Mucosa of descending colon (tissue), 3 donors: ENCODE measurements at places on chromosomes 3 and 15.

DNA sequence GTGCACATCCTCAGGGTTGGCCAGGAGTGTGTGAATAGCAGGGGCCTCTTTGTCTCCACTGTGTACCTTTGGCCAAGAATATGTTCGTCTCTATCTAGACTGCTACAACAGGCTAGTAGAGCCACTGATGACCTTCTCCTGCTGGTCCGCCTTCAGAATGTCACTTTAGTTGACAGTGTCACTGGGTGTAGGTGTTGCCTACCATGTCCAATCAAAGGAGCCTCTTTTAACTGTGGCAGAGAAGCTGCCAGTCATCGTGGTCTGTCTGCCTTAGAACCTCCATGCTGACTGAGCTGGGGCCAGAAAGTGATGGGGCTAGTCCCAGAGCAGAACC lies 40.1 kb downstream of the OXSR1 start:
- DNase-seq: no peak

GRCh38 chr15:60779718-60780503 lies 301.0 kb upstream of the ICE2 start:
- DNase-seq: no peak

GRCh38 chr15:93497291-93497690 lies 408.3 kb upstream of the RGMA start:
- DNase-seq: no peak

- DNase-seq: no peak
Measured at GRCh38 chr15:50017522-50017921, 101.5 kb downstream of the ATP8B4 start.

DNA sequence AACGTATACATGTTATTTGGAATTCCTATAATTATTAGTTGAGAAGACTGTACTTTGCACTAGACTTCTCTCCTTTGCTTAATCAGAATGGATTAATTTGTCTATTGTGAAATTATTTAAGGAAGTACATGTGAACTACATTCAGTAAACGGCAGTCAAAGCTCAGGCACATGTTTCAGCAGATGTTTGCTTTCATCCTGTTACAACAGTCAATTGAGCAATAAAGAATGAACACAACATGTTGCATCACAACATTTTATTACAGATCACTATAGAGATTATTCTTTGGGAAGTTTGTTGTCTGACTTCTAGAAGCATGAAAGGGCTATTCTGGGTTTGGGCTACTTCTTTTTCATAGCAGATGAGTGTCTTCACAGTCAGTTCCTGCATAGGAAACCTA lies 39.2 kb downstream of the RAB27A start:
- DNase-seq: no peak

DNA sequence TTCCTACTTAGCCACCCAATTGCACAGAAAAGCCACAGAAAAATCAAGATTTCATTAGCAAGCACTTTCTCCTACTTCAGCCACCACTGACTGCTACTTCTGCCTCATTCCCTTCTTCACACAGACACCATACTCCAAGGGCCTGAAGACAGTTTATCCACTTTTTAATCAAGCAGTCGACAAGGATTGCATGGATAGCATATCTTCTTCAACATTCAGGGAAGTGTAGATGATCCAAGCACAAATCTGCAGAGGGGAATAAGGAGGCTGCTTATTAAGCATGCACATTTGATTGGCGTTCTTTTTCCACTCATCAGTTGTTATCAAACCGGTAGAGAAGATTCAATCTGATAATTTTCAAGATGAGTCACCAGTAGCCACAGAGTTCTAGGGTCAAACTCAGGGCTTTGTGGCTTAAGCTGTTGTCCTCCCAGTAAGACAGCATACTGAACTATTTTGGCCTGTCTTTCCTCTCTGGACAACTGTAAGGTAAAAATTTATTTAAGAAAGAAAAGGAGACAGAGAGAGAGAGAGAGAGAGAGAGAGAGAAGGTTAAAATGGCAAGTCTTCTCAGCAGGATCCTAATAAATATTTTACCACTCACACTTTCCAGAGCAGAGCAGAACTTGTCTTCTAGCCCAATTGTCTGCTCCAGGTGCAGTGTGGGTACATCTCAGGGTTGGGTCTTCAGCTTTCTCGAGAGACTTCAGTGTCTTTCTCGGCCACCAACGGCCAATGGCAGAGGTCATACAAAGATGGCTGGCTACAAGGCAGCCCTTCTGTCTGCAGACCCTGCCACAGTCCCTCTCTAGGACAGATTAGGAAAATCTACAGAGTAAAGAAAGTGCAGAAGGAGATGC lies 80.6 kb upstream of the BHLHE40 start:
- no peak for DNase-seq

DNA sequence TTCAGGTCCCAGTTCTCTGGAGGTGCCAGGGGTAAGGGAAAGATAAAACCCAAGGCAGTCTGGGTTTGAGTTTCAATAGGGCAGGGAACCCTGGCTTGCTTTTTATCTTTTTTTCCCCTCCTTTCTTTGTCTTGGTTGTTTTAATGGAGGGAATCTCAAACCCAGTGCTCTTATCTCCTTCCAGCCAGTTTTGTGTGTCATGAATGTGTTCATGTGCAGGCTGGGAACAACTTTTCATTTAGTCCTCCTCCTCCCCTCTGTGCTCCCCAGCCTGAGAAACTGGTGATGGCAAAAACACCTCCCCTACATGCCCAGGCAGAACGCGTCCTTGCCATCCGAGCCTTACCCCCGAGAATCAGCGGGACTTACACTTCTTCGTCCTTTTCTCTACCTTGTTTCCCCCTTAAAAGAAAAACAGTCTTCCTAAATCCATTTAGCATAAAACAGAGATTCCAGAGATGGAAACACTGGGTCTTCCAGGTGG lies 10.9 kb downstream of the SEMA3G start:
- no peak for DNase-seq

DNA sequence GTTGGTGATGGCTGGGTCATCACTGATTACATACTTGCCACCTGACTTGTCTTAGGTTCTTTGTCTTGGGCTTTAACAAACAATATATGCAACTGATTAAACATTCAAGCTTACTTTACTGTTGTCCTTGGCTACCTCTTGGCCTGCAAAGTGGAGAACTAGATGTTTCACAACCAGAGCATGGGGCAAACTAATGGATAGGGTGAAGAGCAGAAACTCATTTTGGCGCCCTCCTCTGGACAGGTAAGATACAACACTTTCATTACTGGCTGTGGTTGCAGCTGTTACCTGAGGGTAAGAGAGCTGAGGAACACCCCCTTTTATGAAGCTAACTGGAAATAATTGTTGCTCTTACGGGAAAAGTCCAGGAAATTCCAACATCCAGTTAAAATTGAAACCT lies 262.1 kb downstream of the NAALADL2 start:
- DNase-seq: no peak

DNA sequence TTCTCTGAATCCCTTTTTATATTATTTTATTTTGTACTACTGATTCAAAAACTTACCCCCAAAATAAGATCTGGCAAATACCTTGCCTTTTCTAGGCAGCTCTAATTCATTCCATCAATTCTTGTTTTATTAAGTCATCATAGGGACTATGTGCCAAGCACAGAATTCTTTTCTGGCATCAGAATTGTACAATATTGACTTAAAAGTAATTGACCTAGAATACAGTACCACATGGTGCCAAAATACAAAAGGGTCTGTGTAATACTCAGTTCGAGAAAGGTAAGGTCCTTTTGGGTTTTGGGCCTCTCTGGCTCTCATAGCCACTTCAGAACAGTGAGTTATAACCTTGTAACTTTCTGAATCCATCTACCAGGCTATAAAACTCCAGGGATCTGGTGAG lies 46.2 kb downstream of the KBTBD8 start:
- no peak for DNase-seq

DNA sequence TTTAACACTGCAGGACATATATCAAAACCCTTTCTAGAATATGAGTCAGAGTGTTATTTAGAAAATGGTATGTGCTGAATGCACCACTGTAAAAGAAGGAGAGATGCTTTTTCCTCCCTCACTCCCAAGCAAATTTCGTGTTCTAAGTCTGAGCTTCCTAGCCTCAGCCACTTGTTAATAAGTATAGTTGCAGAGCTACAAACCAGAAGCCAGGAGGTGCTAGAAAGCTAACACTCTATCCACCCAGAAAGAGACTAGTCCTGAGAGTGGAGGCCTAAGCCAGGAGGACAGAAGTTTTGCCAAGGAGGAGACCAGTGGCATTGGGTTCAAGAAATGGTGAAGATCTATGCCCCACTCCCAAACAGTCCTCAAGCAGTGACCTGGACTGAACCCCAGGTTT lies 40.5 kb upstream of the GYG1 start:
- no peak for DNase-seq

- no peak for DNase-seq
Measured at GRCh38 chr3:71511446-71511845, 72.1 kb downstream of the FOXP1 start.

DNA sequence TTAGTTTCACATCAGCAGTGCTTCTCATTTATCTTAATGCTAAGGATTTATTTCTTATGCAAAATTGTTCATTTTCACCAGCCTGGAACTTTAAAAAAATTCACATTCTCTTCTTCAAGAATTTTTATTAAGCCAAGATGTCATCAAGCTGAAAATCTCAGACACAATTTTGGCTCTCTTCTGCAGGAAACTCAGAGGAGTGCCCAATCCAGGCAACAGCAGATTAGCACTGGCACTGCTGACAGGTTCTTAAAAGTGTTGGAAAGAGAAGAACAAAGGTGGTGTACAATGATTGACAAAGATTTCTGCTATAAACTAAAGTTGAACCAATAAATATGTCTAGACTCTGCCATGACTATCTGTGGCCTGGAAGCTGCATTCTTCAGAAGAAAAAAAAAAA lies 479.5 kb downstream of the FHIT start:
- no peak for DNase-seq

GRCh38 chr15:65156692-65157091 lies 23.1 kb upstream of the PDCD7 start:
- DNase-seq: no peak

DNA sequence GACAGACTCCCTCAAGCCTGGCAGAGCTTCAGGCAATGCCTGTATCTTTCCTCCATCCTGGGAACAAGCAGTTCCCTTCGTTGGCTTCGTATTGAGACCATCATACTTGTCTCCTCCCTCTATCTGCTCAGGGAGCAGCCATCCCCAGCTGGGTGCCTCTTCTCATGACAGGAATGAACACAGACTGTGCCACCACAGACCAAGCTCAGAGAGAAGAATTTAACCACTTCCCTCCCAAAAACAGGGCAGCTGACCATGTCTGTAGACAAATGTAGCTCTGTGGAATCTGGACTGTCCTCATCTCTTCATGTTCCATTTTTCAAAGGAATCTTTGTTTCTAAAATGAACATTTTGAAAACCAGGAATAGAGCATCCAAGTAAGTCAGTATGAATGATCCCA lies 245.4 kb downstream of the ERC2 start:
- DNase-seq: no peak

- DNase-seq: no peak
Measured at GRCh38 chr3:14494973-14495300, 45.2 kb downstream of the GRIP2 start.

DNA sequence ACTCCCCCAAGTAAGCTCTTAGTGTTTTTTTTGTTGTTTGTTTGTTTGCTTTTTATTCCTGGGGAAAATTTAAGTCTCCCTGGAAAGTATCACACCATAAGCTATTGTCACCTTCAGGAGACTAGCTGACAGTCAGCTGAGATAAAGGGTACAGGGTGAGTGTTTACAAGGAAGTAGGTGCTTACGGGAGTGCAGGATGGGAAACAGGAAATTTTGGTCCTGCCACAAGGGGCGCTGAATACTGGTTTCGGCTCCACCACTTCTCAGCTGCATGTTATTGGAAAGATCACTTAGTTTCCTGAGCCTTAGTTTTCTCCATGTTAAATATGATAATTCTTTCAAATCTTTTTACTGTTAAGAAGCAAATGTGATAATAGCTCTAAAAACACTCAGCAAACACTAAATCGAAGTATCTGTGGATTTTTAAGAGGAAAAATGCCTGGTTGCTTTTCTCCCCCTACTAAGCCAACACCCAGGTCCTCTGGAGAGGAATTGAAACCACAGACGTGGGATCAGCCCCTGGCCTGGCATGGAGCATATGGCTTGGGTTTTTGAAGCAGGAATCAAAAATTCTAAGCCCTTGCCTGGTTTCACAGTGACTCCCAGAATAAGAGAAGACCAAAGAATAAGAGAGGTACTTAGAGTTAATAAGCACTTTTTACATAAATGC lies 90.7 kb downstream of the SCN11A start:
- no peak for DNase-seq

DNA sequence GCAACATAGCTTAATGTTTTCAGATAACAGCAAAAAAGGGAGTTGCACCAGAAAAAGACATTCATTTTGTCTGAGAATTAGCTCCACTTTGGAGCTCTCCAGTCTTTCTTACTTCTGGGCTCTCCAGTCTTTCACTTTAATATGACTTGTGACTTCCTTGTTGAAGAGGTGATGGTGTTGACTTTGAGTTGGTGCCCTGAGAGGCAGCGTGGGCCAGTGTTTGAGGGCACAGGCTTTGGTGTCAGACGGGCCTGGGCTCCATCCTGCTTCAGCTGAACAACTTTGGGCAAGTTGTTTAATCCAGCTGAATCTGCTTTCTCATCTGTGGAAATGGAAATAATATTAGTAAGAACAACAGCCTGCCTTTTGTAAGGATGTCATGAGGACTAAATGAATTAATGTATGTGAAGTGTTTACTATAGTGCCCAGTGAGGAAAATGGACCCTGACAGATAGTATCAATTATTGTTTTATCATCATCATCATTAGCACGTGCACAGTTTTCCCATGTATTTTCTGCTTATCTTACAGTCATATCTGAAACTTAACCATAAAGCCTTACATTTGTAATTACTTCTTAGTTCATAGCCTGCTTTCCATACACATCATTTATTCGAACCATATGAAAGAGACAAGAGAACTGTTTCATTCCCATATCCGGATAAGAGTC lies 108.4 kb downstream of the PDE8A start:
- no peak for DNase-seq

DNA sequence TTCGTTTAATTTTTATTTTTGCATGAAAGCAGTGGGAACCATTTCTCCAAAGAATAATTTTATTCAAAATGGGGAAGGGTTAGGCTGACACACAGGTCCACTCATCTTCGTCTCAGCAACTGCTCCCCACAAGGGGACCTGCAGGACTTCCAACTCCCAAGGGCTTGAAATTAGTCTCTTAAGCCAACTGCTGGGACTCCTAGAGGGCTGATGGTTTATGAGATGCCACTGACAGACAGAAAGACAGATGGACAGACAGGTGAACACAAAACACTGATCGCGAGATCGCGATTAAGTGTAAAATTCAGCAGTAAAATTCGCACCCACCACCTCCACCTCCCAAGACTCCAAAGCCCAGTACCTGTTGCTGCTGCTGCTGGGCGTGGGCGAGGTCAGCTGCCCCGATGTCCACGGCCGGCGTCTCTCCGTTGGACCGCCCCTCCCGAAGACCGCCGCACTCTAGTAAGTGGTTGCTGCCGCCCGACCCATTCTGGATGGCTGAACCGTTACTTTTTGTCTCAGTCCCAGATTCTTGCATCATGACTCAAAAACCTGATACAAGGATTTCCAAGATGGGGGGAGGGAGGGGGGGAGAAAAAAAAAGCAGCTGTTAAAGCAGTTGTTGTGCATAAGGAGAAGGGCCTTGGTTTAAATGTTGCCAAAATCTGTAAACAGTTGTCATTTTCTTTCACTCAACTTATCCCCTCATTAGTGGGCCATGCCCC lies 385.5 kb downstream of the FOXP1 start:
- no peak for DNase-seq
